ENCODE measurements at places on chromosomes 3 and 15.
A peak's percentile ranks its signal among the peaks of the same experiment; 100 is the strongest.

DNA sequence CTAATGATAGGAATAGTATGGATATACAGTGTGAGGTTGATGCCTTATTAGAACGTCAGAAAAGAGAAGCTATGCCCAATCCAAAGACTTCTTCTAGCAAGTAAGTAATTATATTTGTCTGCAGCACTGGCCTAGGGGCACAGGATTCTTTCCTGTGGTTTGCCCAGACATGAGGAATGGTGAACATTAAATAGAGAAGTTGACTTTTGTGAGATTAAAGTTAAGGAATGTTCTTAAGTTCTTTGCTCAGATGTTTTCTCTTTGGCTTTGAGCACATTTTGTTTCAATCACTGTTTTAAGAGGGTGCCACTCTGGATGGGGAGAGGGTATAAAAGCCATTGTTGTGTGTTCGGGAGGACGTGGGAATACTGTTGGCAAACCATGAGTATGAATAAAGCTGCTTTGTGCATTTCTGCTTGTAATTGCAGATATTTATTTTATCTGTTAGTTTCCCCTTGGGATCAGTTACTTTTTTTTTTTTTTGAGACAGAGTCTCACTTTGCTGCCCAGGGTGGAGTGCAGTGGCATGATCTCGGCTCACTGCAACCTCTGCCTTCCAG is 8.3 kb downstream of the KIF23 start:
- DNase-seq = no peak

- peak; percentile 61 for DNase-seq
These were observed 893.5 kb downstream of the TUSC7 start for GRCh38 chr3:117603097-117603496.

DNA sequence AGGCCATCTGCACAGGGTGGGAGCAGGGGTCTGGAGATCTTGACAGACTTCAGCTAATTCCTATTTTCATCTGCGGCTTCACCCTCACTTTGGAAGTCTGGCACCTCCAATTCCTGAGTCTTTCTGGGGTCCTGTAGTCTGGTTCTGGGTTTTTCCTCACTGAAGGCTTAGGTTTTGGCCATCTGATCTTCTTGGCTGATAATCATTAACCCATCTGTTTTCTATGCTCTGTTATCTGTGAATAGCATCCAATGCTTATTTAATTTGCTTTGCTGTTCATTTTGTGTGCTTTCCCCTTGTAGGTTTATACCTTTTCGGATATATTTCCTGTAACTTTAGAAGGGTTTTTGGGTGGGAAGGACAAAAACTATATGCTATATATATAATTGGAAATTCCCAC is 17.6 kb downstream of the TATDN2 start:
- DNase-seq = no peak

GRCh38 chr3:13065727-13066126 is 7.5 kb downstream of the IQSEC1 start:
- DNase-seq = no peak

- DNase-seq = peak; percentile 15
These were observed at the start of gene ISLR for GRCh38 chr15:74173380-74174218. ISLR (plus strand) TSS chr15:74173710; CDS start chr15:74174859, 1,149 bp downstream.

DNA sequence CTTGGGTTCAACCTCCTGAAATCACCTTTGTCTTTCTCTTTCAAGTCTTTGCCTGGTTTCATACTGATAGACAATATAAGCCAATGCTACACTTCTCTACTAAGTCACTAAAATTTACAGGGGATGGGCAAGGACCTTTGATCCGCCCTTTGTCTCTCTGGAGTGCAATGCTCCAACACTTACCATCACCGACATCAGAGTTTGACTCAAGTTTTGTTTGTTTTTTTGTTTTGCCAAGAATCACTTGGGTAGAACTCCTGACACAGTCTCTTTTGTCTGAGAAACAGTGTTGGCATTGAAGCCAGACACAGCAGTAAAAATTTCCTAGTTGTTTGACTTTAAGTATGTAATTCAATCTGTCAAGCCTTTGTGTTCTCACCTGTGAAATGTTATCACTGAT is 29.3 kb downstream of the NFKBIZ start:
- no peak for DNase-seq

DNA sequence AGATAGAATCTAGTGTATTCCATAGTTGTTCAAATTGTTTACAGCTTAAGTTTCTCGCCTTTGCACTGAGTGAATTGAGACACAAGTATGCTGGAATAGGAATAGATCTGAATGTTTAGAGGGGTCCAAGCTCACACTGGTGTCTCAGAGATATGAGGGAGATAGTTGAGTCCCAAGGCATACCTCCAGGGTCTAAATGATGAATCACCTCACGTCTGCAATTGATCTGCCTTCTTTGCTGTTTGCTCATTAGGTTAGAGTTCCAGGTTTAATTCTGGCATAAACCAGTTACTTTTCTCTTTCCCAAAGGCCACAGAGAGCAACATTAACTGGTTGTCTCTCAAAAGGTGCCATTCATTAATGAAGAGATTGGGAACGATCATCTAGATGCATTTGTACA is 106.3 kb upstream of the MME start:
- DNase-seq = no peak

DNA sequence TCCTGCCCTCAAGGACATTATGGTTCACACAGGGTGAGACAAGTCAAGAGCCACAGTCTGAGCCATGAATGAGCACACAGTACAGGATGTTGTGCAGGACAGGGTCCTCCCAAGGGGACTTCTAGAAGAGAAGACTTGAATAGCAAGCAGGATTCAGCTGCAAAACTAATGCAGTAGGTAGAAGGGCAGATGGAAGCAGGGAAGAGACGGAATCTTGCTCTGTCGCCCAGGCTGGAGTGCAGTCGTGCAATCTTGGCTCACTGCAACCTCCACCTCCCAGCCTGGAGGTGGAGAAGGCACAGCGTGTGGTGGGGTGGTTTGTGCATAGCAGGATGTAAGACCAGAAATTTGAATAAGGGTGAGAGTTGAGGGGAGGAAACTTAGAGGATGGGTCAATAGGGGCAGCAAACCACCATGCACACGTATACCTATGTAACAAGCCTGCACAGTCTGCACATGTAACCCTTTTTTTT is 8.0 kb downstream of the BCL2L10 start:
- DNase-seq = no peak

DNA sequence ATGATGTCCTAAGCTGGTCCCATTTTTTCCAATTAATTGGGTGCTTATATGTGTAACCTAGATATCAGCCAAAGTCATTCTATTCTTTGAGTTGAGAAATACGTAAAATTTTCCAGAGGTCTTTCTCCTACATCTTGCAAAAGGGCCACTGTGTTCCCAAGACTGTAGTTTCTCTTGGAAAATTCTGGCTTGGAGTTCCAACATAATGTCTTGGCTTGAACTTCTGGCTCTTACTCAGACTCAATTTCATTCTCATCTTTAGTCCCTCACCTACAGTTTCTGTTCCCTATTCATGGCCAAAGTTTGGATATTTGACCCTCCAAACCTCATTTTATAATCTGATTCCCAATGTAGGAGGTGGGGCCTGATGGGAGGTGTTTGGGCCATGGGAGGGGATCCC is 201.4 kb upstream of the ARHGEF26 start:
- no peak for DNase-seq

DNA sequence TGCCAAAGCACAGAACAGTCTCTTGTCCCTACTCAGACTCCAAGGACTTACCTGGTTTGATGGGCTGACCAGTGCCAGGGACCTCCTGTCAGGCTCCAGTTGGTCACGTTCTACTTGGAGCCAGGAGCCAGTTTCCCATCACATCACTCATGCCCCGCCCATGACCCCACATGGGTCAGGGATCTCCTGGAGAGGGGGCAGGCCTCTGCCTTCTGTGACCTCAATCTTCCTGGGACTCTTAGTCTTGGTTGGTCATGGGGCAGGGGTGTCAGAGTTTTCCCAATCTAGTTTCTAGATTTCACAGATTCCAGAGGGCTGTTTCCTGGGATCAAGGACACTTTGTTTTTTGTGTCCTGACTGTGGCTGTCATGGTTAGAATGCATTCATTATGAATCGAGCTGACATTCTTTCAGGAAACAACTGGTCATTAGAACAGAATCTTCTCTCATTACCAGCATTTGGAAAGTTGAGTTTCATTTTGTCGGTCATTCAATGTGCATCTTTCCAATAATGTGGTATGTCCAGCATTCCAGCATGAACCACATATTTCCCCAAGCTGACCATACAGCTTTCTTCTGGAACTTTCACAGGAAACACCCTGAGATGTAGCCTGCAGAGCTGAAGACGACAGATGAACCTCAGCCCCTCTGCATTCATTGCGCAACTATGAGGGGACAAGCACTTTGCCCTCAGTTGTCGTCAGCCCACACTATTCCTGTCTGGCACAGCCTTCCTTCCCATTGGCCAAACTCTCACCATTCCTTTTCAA is 19.8 kb downstream of the CYP19A1 start:
- DNase-seq = no peak

DNA sequence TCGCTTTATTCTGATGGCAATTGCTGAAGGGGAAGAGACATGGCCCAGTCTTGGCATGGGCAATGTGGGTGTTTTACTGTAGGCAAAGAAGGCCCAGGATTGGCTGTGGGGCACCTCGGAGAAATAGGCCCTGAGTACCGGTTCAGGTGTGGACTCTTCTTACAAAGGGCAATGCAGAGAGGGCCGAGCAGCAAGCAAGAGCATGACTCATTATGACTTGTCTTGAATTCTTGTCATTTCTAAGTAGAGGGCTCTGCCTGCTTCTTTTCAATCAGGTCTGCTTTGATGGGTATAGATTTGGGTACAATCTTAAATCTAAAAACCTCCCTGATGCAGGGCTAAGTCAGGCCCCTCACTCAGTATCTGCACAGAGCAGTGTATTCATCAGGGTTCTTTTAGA is 14.8 kb upstream of the BUB1B start:
- DNase-seq = no peak
